Fibroblast of skin of left biceps (primary cell): ENCODE measurements at places on chromosomes 3 and 15.

DNA sequence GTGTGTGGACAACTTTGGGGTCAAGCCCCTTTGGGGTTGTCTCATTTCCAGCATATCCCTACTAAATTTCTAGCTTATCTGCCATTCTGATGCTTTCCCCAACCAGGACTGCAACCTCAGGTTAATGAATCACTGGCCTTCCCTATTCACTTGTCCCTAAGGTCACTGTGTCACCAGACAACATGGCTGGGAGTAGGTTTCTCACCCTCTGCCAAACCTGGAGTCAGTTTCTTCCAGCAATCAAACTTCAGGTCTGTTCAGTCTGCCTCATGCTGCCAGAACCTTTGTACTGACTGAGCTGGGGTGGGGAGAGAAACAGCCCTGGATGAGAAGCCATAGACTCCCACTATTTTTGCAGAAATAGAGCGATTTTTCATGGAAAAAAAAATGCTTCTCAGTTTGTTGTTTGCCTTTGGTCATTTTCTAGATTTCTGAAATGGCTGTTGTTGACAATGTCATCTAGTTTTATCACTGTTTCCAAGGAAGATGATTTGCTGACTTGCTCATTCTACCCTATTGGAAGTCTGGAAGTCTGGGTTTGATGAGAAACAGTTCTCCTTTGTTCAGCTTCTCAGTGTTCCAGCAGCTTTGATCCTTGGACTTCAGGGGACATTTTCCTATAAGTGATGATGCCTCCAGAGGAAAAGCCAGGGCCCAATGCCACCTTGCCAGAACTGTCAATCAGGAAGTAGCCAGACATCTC, 74.8 kb upstream of the IL12A start:
- DNase-seq: no peak

DNA sequence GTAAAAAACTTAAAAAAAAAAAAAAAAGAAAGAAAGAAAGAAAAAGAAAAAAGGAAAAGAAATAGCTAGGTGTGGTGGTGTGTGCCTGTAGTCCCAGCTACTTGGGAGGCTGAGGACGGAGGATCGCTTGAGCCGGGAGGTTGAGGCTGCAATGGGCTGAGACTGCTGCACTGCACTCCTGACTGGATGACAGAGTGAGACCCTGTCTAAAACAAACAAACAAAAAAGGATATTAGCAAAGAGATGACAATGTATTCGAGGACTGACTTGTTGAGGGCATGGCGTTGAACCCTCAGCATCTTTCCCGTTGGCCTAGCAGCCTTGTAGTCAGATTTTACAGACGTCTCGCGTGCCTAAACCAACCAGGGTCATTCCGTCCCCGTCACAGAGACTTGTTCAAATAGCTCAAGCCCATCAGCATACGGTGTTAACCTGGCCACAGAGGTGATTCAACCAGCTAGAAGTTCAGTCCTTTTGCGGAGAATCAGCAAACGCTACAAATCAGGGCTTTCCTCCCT, 528 bp upstream of the NIT2 start:
- no peak for DNase-seq

GRCh38 chr3:125212091-125212508, 448 bp downstream of the SLC12A8 start:
- no peak for DNase-seq

GRCh38 chr15:83602021-83602420, 51.9 kb upstream of the ADAMTSL3 start:
- DNase-seq: no peak

DNA sequence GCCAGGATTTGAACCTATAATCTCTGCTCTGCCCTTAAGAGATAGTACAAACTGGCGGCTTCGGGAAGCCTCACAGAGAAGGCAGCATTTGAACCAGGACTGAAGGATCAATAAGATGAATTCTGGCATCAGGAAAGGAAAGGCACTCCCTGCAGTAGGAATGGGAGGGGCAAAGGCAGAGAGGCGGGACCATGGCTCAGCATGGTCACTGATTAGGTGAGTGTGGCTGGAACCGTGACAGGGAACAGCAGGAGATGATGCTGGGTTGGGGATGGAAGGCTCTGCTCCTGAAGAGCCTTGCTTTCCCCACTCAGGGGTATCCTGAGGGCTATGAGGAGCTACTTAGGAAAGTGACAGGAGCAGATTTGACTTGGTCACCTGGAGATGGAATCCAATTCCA, 158.5 kb downstream of the FEZF2 start:
- no peak for DNase-seq

GRCh38 chr15:74156678-74157411, 16.7 kb upstream of the ISLR start:
- no peak for DNase-seq

- no peak for DNase-seq
These were observed 34.2 kb upstream of the MTMR14 start for GRCh38 chr3:9615003-9615628.

DNA sequence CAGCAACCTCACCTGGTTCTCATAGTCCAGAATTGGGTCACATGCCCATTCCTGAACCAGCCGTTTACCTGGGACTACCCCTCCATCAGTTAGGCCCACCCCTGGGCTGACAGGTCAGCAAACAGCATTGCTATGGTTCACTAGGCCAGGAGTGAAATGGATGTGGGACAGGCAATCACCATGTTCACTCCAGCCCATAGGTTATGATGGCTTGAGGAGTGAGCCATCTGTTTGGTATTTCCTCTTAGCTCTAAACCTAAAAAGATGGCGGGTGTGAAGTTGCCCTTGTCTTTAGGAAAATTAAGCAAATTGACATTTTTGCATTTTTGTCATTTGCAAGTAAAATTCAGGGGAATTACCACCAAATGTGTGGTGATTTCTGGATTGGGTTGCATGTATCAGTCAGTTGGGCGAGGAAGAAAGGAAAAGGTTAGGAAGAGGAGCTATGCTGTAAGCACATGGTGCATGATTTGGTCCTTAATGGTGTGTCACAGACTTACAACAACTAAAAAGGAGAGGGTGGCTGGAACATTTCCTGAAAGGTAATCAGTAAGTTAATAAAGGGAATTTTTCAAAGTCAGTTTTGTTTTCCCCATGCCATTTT, 17.2 kb downstream of the NXPE3 start:
- no peak for DNase-seq

DNA sequence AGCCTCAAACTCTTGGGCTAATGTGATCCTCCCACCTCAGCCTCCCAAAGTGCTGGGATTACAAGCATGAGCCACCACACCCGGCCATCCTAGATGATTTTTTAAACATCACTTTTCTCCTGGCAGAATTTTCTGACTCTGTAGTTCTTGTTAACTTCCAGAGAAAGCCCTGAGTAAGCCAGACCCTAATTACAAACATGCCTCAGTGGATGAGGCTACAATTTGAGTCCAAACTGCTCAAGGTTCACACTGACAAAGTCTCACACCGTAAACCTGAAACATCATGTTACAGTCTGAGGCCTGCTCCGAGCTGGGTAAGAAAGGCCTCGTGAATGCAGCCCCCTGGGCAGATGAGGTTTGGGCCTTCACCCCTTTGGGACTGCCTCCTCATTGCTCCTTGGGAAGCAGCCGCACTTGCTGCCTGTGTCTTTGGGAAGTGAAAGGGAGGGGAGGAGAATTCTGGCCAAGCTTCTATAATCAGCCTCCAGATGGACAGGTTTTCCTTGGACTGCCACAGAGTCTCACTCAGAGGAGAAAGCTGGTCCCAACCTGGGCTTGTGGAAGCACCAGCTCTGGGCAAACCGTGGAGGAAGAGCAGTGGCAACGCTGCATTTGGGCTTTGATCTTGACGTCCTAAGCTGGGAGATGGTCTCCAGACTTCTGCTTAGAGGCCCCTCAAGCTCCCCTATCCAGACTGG, 46.0 kb downstream of the CA12 start:
- no peak for DNase-seq
